Activated naive CD4-positive, alpha-beta T cell treated with anti-CD3 and anti-CD28 coated beads for 36 hours (primary cell): ENCODE measurements at places on chromosomes 3 and 15.

- no peak for DNase-seq
Measured at GRCh38 chr3:107208796-107209195, 168.4 kb upstream of the CCDC54 start.

DNA sequence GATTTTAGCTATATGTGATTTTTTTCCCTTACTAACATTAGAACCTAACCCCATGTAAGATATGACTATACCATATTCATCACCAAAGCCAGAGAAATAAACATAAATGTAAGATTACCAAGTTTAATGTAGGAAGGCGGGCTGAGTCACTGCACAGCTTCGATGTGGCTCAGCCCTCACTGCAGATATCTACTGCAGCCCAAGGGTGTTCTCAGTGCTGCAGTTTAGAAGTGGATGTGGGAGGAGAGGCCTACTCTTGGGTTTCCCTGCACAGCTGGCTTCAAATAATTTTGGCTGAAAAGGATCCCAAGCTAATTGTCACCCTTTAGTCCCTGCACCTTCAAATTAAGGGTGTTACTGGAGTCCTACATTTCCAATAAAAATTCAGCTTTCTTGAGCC, 9.3 kb downstream of the ARPP19 start:
- DNase-seq: peak; percentile 78

GRCh38 chr3:45566196-45566595, 28.4 kb upstream of the LIMD1 start:
- no peak for DNase-seq

DNA sequence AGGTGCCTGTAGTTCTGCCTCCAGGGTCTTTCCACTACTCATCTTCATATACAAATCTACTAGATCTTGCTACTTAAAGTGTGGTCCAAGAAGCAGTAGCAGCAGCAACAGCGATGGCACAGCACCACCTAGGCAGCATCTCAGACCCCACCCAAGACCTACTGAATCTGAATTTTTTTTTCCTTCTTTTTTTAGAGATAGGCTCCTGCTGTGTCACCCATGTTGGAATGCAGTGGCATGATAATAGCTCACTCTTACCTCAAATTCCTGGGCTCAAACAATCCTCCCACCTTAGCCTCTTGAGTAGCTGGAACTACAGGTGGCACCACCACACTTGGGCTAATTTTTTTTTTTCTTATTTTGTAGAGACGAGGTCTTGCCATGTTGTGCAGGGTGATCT, 346.7 kb upstream of the TGFBR2 start:
- no peak for DNase-seq

GRCh38 chr3:183488343-183488742, 59.9 kb upstream of the MCF2L2 start:
- no peak for DNase-seq

DNA sequence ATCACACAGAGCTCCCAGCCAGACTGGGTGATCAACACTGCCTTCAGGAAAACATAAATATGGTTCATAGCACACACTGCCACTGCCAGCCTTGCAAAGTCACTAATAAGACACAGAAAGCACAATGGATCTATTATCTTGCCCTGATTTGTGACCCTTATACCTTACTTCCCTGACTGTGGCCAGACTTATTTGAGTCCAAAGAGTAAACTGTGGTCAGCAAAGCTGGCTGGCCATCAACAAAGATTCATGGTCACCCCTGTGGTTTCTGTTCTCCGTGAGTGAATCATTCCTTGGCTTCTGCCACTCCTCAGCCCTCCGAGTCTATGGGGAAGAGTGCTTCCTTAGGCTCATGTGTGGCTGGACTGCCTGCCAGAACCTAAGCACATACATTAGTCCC, 437.7 kb downstream of the RAP2B start:
- no peak for DNase-seq

GRCh38 chr15:90902040-90902839, 862 bp upstream of the MAN2A2 start:
- DNase-seq: peak; percentile 84

DNA sequence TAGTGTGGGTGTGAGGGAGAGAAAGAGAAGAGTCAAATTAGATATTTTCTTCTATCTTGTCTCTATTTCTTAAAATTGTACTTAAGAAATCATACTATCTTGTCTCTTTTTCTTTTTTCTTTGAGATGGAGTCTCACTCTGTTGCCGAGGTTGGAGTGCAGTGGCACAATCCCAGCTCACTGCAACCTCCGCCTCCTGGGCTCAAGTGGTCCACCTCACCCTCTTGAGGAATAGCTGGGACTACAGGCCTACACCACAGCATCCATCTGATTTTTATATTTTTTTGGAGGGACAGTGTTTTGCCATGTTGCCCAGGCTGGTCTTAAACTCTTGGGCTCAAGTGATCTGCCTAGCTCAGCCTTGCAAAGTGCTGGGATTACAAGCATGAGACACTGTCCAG, 104.2 kb downstream of the MYO9A start:
- no peak for DNase-seq

- DNase-seq: no peak
Measured at GRCh38 chr3:17110660-17111396, 226.1 kb downstream of the PLCL2 start.

DNA sequence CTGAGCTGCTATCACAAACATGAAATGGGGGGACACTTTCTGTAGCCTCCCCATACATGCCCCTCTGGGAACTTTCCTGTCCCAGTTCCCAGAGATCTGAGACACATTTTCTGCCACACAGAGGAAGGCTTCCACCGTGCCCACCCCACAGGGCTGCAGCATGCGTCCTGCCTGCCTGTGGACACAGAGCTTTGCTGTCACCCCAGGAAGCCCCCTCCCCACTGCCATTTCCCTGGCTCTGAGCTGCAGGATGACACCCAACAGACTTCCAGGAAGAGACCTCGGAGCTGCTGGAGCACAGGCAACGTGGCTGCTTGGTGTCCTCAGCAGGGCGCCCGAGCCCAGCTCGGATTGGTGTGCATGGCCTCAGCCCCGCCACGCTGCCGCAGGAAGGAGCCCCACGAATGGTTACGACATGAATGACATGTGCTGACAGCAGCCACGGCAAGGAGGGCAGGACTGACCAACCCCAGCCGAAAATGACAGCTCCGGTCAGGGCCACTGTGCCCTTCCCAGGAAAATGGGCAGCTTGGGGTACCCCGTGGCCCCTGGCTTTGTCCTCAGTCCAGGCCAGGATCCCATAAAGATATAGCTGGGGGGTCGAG, 81.3 kb downstream of the VGLL4 start:
- no peak for DNase-seq
